ENCODE measurements at places on chromosomes 6 and 20.

- DNase-seq: no peak
These were observed 91.9 kb downstream of the SLC24A3 start for GRCh38 chr20:19304389-19304788.

DNA sequence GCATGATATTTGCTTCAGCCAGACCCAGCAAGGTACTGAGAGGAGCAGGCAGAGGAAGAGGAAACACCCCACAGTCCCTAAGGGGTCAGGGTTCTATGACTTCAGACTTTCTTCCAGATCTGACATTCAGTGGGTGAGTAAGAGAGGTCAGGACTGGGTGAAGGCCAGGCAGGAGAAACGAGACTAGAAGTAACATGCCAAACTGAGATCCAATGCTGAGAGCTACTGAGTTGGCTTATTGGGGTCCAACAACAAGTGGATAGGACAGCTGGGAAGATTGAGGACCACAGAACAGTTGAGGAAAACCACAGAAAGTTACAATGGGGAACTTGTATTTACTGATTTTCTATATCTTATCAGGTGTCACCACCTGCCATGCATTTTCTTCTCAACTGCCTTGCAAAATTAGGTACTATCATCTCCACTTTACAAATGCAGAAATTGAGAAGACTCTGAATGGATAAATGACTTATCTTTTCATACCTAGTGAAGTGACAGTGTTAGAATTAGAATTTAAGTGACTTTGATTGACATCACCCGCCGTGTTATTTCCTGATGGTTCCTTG lies 43.8 kb upstream of the HIVEP1 start:
- no peak for DNase-seq

DNA sequence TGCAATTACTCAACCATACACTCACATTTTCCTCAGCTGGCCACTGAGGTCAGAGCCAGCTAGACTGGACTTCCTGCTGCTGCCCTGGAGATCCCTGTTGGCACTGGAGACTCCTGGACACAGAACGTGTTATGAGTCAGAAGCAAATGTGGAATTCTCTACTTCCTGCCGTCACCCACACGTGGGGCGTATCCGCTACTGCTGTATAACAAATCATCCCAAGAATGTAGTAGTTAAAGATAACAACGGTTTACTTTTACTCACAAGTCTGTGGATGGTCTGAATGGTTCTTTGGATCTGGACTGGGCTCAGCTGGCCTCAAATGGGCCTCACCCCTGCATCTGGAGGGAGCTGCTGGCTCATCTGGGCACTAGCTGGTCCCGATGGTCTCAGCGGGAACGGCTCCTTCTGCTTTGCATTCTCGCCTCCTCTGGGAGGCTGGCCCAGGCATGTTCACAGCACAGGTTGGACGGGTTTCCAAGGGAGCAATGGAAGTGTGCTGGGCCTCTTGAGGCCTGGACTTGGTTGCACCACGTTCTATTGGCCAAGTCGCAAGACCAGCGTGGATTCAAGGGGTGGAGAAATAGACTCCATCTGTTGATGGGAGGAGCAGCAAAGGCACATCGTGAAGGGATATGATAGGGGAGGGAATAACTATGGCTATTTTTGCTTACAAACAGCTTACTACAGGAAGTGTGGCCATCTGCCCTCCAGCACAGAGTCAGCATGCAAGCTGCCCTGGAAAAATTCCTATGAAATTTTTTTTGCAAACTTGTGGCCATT lies 118.5 kb downstream of the SNX5 start:
- DNase-seq: no peak

DNA sequence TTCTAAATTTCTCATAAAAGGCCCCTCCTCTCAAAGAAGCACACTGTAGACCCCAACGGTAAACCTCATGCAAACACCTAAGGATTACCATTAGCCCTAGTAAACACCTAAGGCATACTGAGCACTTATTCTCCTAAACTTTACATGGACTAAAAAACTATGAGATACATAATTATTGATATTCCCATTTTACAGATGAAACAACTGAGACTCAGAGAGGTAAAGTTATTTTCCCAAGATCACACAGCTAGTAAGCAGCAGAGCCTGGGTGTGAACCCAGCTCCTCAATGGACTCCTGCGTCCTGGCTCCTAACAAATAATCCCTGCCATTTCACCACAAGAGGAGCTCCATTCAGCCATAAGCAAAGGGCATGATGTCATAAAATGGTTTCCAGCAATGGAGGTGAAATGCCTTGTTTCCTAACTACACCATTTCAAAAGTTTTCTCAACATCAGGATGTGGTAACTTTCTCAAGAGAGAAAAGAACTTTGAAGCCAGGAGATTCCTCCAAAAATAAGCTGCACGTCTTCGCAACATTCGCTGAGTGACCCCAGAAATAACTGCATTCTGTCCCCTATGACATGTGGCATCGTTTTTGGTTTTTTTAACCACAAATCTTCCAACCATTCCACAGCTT lies 4.1 kb downstream of the ATP9A start:
- DNase-seq: no peak

GRCh38 chr6:159252955-159253508 lies 83.8 kb downstream of the FNDC1 start:
- DNase-seq: no peak

DNA sequence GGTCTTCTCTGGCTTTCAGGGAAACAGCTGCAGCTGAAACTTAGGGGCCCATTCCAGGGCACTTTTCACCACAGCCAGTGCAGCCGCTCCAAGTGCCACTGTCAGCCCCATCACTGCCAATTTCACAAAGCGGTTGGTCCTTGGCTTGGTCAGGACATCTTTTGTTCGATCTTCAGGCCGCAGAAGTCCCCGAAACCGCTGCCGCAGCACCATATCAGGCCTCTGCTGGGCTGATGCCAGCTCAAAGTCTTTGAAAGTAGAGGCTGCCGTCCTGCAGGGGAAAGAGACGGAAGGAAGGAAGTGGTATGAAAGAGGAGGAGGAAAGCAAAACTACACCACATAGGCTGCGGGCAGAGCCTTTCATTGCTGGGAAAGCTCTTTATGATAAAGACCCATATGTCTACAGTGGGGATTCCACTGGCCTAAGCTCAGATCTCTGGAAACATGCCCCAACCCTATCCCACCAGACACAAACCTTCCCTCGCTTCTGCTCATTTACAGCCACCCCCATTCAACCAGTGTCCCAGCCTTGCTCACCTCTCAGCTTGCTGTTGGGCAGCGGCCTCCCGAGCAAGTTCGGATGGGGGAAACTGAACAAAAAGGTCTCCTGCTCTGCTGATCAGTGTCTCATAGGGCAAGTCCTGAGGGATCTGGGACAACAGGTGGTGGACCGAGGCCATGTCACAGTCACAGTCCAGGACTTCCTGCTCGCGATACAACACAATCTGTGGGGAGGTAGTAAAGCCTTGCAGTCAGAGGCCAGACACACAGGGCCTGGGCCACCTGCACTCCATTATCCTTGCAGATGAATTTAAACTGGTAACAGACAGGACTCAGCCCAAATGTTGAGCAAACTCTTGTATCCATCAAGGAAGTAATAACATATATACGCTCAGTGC lies 23.5 kb downstream of the TBC1D20 start:
- DNase-seq: no peak

- DNase-seq: no peak
These were observed 286.2 kb downstream of the THBS2 start for GRCh38 chr6:168967281-168967925.

- DNase-seq: no peak
These were observed 17.6 kb downstream of the RALY start for GRCh38 chr20:34011275-34011674.

DNA sequence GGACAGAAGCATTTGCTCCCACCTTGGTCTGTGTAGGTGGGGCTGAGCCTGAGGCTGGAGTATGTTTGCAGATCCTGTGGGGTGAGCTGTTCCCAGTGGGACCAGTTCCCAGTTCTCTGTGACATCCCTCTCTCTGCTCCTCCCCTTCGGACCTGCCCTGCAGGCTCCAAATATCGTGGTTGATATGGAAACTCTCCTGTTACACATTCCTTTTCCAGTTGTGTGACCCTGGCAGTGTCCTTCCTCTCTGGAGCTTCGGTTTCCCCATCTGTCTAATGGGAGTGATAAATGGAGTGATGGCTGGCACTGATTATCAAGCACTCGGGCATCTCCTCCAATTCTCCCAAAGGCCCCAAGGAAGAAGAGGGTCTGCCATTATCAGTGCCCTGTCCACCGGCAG lies 15.7 kb upstream of the TGM2 start:
- DNase-seq: no peak

GRCh38 chr20:51411870-51412269 lies 130.6 kb downstream of the NFATC2 start:
- no peak for DNase-seq

DNA sequence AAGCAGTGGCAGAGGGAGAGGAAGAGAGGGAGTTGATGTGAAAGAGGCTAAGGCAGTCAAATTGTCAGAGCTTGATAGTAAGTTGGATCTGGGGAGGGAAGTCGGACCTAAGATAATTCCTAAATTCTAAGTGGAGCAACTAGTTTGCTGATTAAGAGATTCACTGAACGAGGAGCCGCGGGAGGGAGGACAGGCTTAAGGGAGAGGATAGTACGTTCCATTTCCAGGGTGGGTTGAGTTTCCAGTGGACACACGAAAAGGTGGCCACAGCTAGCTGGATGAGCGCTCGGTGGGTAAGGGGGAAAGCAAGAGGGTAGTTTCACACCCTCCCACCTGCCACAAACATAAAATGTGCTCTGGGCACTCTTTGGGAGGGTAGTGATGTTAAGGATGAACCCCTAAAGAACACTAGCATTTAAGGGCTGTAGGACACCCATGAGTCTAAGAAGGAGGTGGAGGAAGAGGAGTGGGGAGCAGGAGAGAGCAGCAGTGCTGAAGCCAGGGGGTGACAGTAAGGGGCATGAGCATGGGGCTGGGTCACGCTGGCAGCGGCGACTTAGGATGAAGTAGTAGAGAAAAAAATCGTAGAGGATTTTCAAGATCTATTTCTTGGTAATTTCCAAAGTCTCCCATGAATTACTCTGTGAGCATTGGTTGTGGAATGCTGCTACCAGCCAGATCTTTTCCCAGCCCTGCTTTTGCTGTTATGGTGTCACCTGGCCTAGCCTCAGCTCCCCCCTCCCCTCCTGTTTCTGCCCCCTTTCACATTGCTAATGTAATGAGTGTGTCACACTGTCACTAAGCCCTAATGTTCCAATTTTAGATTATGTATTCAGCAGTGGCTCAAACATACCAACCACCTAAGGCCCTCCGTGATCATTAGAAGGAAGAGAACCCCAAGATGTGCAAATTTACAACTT lies 21.4 kb downstream of the ACTR5 start:
- DNase-seq: no peak

DNA sequence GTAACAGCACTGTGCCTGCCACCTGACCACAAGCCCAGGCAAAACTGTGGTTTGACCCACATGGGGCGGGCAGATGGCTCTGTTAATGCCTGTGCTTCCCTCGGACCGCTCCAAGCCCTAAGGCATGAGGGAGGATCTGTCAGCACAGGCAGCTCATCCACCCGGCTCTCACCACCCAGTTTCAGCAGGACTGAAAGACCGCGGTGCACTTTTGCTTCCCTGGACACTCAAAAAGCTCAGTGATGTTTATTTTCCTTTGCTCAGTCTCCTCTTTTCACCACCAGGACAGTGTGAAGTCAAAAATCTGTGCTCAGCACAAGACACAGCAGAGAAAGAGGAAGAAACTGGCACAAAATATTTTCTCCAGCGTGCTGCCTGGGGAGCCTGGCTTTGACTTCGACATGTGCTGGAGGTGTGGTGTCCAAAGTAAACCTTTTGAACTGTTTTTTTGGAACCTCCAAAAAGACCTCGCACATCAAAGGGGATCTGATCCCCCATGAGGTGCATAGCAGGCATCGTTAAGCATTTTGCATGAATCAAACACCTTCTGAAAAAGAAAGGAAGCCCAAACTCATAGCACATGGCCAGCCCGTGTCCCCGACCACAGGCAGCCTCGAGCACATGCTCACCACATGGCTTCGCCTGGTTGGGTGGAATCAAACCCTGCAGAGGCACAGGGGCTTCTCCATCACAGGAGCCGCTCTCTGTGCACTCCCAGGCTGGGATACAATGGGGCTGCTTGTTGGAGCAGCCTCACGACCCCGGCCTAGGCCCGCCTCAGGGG lies 441.7 kb upstream of the JARID2 start:
- no peak for DNase-seq

- peak; percentile 51 for DNase-seq
These were observed 118.3 kb downstream of the KCNQ5 start for GRCh38 chr6:72740135-72740534.

- DNase-seq: no peak
These were observed 29.9 kb upstream of the PREP start for GRCh38 chr6:105432797-105433196.

DNA sequence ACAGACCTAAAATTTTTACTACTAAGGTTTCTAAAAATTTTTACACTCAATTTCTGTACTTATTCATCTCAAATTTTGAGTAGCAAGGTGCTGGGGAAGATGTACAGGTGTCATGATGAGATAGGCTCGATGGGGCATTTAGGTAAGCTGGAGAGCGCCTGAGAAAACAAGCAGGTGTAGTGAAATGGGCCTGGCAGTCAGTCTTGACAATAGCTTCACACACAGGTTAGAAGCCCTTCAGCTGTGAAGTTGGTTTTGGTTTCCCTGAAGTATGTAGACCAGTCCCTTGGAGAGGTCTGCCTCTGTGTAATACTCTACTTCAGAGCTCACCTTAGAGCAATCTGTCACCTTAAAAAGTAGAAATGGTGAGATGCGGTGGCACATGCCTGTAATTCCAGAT lies 144.0 kb upstream of the SCGN start:
- DNase-seq: no peak

DNA sequence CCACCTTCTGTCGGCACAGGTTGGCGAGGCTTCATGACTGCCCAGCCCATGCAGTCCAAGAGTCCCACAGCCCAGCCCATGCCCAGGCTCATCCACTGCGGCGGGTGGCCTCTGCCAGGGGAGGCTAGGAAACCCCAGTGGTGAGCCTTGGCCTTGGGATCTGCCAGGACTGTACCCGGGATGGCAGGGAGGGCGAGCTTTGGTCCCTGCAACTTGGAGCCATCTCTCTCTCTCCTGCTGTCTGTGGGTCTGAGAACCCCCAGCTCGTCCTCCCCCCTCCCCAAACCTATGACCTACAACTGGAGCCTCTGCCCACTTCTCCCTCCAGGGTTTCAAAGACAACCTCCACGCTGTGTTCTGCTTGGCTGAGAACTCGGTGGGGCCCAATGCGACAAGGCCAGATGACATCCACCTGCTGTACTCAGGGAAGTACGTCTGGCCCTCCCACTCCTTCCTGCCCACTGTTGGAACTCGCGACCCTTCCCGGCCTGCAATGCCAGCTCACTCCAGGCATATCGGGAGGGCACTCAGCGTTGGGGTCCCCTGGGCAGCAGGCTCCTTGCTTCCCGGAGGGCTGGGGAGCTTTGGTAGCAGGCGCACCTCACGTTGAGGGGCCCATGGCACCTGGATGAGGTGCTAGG lies 19.7 kb downstream of the NPEPL1 start:
- no peak for DNase-seq

Measured in GM06990 (cell line).